Lower lobe of right lung (tissue), 2 donors: ENCODE measurements at places on chromosomes 13 and 19. TPM values are rescaled to one million over a fixed set of nuclear protein-coding genes. Genes with fewer than 3 reads are reported as not detected.

GRCh38 chr13:32001154-32001768 lies 30.3 kb upstream of the FRY start:
- no peak for DNase-seq

GRCh38 chr13:45412274-45413049 lies 5.7 kb downstream of the SLC25A30 start:
- no peak for DNase-seq

GRCh38 chr19:49981603-49982593 lies 20.9 kb upstream of the SIGLEC11 start:
- no peak for DNase-seq

DNA sequence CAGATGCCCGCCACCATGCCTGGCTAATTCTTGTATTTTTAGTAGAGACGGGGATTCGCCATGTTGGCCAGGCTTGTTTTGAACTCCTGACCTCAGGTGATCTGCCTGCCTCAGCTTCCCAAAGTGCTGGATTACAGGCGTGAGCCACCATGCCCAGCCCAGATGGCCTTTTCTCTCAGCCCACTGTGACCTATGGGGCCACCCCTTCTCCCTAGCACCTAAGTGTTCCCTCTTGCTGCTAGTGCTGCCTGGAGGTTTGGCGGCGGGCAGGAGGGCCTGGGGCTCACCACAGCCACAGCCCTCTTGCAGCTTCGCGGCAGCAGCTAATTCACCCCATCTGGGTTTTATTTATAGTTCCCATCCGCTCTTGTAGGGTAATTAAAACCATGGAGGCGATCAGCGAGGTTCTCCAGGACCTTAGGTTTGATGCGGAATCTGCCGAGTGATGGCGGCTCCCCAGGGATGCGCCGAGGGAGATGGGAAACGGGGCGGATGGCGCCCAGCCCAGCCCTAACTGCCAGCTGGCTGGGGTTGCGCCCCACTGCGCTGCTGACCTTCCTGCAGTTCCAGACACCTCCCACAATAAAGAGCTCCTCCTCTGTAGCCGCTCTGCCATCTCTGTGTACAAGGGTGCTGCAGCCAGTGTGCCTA lies 3.3 kb downstream of the REX1BD start:
- no peak for DNase-seq

- DNase-seq: no peak
Observed at GRCh38 chr13:111938741-111939665, 127.9 kb upstream of the SOX1 start.

GRCh38 chr13:39419876-39420275 lies 183.1 kb downstream of the LHFPL6 start:
- DNase-seq: no peak

DNA sequence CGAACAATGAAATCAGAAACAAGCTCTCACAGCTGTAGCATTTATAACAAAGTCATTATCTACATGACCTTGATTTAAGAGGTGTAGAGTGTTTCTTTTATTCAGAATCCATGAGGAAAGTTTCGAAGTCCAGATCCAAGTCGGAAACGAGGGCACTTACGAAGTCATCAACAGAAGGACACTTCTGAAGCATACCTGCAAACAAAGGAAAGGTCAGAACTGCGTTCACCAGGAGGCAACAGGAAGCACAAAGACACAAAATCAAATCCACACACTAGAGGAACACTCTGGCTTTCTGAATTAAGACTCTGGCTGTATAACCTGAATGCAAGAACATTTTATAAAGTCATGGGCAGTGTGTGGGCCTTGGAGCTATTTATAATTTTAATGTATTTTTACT lies 158.9 kb downstream of the MIPEP start:
- DNase-seq: no peak

GRCh38 chr13:47553329-47553977 lies 447.6 kb downstream of the SUCLA2 start:
- no peak for DNase-seq

GRCh38 chr19:40023969-40024368 lies 27.1 kb downstream of the ZNF546 start:
- DNase-seq: no peak

- no peak for DNase-seq
Observed at GRCh38 chr19:35293363-35293739, 1.4 kb downstream of the MAG start.

DNA sequence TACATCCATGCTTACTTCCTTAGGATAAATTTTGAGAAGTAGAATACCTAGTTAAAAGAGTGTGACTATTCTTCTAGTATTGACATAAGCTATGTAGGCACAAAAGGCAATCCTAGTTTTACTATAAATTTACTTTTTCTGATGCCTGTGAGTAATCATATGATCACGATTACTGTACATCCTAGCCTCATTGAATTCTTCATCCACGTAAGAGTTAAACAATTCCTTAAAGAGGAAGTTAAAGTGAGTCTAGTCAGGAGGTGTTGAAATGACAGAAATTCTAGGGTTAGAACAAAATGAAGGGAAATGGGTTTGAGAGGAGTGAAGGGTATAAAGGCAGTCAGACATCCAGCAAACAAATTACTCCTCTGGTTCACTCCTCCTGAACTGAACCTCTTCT lies at the start of gene ACOD1:
TSS of gene ACOD1 (plus strand) at position 363 of the 400 bp plus-strand sequence. CDS start 48 bp downstream, outside the sequence.
- no peak for DNase-seq

DNA sequence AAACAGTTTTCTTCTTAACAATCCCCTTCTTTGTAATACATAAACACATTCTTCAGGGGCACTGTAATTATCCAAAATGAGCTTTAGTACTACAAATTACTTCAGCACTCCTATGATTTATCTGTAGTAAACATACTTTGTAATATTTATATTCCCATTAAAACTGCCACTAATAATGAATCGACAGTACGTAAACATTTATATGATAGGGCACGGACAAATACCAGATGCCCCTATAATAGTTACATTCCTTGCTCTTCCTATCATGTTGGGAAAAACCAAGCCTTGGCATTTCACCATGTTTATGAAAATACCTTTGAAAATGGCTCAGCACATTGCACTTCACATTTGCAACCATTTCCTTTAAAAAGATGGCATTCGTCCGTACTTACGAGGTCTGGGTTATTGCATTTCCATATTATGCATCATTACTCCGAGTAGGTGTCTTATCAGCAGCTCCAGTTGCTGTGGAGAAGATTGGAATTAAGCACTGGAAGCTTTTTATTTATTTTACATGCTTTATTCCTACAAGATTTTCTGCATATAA lies 1043.4 kb downstream of the DIAPH3 start:
- DNase-seq: no peak

GRCh38 chr13:27493981-27494380 lies 43.6 kb upstream of the MTIF3 start:
- DNase-seq: no peak

The CACNG7 gene
- total RNA-seq: not detected

The SNRPA gene
- 44.8 TPM for total RNA-seq

The NLRP11 gene
- not detected for total RNA-seq

The ZNF560 gene
- 0.83 TPM for total RNA-seq

The ZNF549 gene
- total RNA-seq: 6.0 TPM

The ZNF835 gene
- total RNA-seq: 3.0 TPM

The WDR88 gene
- not detected for total RNA-seq

The SDHAF1 gene
- total RNA-seq: 14.4 TPM

The FBXO27 gene
- total RNA-seq: 6.4 TPM
